Stimulated activated naive CD4-positive, alpha-beta T cell treated with Interleukin-2 at 50 U/mL for 16 hours (primary cell): ENCODE measurements at places on chromosomes 1 and 21.

DNA sequence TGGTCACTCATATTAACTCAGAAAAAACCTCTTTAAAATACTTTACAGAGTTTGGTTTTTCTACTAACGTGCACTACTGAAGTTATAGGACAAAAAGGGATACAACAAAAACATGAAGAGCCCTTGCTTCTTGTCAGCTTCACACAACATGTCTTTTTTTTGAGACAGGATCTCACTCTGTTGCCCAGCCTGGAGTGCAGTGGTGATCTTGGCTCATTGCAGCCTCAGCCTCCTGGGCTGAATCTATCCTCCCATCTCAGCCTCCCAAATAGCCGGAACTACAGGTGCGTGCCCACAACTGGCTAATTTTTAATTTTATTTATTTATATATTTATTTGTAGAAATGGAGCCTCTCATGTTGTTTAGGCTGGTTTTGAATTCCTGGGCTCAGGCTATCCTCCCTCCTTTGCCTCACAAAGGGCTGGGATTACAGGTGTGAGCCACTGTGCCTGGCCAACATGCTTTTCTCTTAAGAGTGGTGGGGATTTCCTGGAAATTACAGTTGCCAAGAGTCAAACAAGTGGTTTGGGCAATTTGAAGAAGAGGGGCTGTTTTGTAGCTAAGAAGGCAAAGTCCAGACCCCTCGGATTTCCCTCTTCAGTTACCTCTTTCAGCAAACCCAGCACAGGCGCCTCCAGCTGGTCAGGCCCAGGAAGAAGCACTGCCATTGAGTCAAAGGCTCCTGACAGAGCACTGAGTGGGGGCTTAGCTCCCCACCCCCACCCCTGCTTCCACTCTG, 6.4 kb upstream of the SMPDL3B start:
- no peak for DNase-seq

DNA sequence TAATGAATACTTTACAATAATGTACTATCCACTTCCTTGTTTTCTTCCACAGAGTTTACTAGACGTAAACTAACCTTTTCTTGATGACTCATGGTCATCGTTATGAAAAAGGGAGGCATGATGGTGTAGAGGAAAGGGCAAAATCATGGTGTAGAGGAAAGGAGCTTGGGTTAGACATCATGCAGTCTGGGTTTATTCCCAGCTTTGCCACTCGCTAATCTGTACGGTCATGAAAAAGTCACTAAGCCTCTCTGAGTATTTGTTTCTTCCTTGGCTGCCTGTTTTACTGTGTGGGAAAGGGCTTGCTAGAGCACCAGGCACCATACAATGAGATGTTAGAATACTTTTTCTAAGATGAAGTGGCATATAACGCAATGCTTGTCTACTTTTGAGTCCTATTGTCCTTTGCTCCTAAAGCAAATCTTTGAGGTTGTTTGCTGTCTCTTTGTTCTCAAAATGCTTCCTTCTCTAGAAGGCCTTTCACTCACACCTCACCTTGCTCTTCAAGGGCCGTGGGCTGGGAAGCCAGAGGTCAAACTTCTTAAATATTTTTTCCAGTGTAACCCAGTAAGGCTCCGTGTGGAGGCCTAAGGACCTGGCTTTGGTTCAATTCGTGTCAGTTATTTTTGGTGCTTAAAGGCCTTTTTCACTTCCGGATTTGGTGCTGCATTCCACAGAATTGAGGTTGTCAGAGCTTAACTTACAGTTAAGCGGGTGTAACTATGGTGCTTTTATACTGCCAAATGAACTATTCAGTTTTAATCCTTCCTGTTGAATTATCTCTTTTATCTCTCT, 9.9 kb upstream of the ETV3 start:
- DNase-seq = no peak

DNA sequence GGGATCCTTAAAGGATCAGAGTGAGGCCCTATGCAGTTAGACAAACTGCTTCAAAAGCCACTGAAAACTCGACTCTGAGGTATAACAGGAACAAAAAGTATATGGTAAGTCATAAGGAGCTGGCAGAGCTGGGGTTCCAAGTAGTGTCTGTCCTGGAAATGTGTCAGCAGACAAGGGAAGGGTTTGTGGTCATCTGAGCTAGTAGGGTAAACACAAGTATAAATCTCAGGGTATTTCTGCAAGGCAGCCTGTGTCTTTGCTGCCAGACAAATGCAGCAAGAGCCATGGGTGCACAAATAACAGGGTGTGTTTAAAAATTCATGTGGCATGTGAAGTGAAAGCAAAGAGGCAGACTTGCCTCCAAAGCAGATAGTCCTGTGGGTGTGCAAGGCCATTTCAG, 759.0 kb upstream of the ADAMTS5 start:
- DNase-seq = no peak

DNA sequence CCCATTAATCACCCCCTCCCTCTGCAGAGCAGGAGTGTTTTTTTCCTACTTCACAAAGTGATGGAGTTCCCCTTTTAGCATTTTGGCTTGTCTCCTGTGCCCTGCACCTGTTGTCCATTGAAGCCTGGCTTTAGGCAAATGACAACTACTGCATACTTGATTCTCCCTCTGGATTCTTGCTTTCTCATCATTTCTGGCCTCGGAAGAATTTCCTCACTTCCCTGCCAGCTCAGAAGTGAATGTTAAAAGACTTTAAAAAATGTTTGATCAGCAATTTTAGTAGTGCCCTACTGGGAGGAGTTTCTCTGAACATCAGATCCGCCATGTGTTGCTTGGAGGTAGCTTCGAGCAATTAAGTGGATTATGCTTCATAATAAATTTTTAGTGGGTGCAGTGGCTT, 28.1 kb downstream of the RCOR3 start:
- DNase-seq = no peak

DNA sequence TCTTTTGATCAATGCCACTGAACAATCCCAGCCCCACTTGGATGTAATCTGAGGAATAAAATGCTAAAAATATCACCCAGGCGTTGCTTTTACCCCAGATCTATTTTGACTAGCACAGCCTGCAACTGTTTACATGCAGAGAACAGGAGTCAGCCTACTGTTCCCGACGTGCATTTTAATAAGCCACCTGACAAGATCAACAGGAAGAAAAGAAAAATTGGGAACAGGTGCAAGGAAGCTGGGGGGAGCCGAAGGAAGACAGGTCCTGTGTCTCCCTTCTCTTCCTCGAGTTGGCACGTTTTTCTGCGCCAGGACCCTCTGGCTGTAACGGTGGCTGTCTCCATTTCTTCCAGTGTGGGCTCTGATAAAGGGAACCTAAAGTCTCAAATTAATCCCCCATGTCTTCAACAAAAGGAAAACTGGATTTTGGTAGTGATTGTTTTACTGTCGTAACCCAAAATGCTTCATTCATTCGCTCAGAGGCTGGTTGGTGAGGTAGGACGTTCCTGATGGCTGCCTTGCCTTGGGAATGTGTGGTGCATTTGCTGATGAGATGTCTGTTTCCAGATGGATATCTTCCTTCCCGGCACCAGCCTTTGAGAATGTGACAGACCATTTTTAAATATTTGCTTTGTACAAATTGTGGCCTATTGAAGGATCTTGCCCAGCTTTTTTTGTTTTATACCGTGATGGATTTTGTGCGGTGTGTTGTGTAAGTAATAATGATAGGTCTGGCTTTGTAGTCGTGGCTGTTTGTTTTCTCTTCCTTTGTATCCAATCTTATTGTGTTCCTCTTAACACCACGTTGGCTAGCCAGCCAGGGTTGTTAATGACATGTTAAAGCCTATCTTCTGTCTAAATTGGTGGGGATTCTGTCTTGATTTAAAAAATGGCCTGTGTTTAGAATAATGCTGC, 117.5 kb downstream of the C1orf21 start:
- no peak for DNase-seq

DNA sequence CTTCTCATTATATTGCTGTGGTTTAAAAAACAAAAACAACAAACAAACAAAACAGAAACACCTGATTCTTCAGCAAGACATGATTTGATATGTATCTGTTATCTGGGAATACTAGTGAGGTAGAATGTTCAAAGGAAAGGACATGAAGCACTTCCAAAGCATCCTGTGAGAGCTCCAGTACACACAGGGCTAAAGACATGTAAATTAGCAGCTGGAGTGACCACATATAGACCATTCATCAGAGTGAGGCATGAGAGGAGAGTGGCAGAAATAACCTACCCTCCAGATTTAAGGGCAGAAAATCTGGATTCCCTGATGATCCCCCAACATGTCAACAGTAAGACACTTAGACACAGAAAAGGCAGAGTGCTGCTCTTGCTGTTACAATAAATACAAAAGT, 260.5 kb upstream of the CHRM3 start:
- DNase-seq = no peak
